ENCODE measurements at places on chromosomes 3 and 15.

DNA sequence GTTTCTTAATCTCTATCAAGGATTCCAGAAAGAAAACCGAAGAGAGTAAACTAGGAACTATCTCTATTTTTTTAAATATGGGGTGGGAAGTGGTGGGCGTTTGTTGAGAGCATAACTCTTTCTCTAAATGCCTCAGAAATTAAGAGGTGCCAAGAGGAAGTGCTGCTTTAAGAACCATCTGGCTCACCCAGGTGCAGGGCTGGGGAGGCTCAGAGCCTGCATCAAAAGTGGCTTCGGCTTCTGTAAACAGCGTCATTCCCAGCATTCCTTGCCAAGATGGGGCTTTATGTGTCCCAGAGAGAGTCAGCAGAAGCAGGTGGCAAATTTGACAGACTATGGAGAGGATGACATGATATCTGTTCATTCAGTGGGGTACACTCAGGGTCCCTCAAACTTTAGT lies 123.3 kb upstream of the BFSP2 start:
- ATAC-seq = no peak

- no peak for ATAC-seq
Measured at GRCh38 chr15:74259821-74260607, 23.9 kb downstream of the CCDC33 start.

GRCh38 chr3:11578169-11578568 lies 65.5 kb downstream of the VGLL4 start:
- no peak for ATAC-seq

- ATAC-seq = no peak
Measured at GRCh38 chr3:55330355-55330754, 156.8 kb downstream of the WNT5A start.

DNA sequence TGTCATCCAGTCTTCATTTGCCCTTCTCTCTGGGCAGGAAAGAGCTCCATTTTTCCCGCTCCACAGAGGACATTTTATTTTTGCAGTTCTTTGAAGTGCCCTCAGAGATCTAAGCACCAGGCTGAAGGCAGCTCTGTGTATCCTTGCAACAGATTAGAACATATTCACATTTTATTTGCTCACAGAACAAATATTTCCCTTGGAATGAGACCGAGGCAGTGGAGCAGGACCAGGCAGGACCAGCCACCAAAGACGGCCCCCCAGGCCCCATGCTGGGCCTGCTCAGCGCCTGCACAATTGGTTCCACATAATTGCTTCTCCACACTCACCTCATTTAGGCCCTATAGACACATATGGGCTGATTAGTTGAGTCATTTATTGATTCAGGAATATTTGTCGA lies 15.7 kb upstream of the ETV5 start:
- no peak for ATAC-seq

DNA sequence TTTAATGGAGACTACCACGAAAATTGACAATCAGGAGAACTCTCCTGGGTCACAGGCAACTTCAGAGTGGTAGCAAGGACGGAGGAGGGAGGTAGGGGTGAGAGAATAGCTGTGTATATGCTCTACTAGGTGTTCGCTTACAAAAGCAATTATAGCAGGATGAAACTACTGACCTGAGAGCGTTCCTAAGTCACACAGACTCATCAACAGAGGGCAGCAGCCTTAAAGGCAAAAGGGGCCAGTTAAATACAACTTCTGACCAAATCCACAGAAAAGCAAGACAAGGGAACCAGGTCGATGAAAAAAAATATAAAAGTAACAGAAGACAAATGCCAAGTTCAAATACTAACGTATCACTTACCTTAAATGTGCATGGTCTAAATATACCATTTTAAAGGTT lies 894.6 kb downstream of the PLOD2 start:
- ATAC-seq = no peak

DNA sequence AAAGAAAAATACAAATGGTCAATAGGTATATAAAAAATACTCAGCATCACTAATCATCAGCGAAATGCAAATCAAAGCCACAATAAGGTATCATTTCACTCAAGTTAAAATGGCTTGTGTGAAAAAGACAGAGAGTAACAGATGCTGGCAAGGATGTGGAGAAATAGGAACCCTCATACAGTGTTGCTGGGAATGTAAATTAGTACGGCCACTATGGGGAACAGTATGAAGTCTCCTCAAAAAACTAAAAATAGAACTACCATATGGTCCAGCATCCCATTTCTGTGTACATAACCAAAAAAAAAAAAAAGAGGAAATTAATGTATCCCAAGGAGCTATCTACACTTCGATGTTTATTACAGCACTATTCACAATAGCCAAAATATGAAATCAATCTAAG lies 98.1 kb upstream of the TGFBR2 start:
- ATAC-seq = no peak
